ENCODE measurements at places on chromosomes 11 and 22. TPM values are rescaled to one million over a fixed set of nuclear protein-coding genes. Genes with fewer than 3 reads are reported as not detected.

SYT8 gene
- 9.7 TPM for total RNA-seq

MYH9 gene
- 151 TPM for total RNA-seq

RFPL2 gene
- not detected for total RNA-seq

OSBP2 gene
- 59.9 TPM for total RNA-seq

MMP12 gene
- total RNA-seq: not detected

APOBEC3B gene
- total RNA-seq: 1.8 TPM

HEPACAM gene
- 1.1 TPM for total RNA-seq
